Fibroblast of the aortic adventitia (primary cell): ENCODE measurements at places on chromosomes 11 and 22.

DNA sequence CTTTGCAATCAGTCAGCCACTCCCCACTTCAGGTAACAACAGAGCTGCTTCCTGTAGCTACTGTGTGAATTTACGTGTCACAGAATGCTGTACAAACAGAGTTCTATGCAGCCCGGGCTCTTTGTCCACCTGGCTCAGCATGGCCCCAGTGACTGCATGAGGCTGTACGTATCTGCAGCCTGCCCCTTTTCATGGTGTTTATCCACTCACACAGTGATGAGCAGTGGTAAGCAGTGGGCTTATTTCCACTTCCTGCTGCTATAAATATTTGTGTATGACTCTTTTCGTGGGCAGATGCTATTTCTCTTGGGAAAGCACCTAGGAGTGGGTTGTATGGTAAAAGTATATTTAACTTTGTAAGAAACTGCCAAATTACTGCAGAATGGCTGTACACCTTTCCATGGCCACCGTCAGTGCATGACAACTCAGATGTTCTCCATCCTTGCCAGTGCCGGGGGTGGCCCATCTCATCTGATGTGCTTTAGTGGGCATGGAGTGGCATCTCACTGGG, 43.3 kb downstream of the MYEOV start:
- DNase-seq, result peak; percentile 34

GRCh38 chr11:88536616-88537265, 199.2 kb upstream of the CTSC start:
- DNase-seq, result no peak

DNA sequence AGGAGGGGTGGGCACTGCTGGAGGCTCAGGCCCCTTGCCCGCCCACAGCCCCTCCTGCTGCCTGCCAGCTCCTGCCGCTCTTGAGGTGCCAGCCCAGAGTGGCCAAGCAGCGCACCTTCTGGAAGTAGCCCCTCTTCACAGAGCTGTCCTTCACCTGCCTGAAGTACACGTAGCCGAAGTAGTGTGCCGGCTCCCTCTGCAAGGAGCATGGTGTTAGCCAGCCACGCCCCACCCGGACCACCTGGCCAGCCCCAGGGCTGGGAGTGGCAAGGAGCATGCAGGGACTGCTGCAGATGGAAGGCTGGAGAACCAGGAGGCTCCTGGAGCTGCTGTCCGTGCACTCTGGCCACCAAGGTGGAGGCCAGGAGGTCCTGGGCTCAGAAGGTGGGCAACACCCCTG, 9.6 kb downstream of the DENND6B start:
- DNase-seq, result no peak

DNA sequence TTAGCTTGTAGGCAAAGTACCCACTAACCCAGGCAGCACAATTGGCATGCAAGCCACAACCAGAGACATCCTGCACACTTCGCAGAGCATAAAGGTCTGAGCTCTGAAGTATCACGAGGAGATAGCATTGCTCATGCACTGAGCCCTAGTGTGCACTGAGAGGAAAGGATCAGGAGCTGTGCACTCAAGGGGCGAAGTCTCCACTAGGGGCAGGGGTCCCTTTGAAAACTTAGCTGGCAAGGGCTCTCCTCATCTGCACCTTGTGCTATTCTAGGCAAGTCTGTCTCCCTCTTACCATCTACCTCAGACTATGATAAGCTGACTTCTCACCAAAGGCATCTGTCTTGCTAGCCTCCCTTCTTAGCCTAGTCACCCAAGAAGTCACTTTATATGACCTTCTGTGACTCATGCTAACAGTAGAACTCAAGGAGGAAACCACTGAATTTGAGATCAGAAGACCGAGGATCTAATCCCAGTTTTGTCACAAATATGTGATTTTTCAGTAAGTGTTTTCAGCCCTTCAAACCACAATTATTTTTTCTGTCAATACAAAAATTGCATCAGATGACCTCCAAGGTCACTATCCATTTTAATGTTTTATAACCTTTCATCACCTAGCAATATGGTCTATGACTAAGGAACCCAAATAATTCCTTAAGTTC, 1078.0 kb downstream of the NTM start:
- DNase-seq, result no peak

DNA sequence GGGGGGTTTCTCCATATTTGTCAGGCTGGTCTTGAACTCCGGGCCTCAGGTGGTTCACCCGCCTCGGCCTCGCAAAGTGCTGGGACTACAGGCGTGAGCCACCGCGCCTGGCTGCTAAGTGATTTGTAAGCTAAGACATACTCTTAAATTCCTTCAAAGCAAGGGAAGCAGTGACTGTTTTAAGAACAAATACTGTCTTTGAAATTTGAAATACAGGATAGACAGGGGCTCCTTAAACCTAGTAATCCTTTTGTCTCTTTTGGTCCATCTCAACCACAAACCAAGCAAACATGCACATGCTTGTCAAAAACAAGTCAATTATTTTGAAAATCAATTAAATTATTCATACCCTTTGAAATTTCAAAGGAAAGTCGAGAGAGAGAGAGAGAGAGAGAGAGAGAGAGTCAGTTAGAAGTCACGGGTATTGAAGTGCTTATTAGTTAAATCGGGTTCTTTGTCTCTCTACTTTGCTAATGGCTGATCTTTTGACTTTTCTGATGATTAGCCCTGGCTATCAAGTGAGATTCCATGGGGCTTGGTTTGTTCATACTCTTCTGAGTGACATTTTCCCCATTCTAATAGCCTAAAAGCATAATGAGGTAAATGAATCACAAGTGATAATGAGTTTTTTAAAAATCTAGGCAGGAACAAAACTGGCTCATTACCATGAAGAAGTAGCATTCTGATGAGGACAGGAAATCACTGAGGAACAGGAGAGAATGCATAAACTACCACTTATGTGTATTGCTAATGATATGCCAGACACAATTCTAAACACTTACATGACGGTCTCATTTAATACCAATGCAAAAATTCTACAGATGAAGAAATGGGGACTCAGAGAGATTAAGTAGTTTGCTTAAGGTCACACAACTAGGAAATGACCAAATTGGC, 48.0 kb downstream of the MCHR1 start:
- no peak for DNase-seq

GRCh38 chr11:10858439-10859325, 829 bp upstream of the ZBED5 start:
- DNase-seq, result peak; percentile 51

DNA sequence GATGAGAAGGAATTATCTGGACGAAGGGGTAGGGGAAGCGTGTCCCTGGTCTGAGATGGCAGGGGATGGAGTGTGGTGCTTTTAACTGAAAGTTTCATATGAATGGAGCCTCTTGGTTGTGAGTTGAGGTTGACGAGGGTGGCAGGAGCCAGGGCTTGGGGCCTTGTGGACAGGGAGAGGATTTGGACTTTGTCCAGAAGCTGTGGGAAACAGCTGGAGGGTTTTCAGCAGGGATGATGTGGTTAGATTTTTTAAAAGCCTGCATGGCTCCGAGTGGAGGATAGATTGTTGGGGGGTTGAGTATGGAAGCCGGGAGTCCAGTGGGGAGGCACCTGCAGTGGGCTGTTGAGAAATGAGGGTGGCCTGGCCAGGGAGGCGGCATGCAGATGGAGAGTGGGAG, 24.8 kb downstream of the MYO7A start:
- peak; percentile 31 for DNase-seq

DNA sequence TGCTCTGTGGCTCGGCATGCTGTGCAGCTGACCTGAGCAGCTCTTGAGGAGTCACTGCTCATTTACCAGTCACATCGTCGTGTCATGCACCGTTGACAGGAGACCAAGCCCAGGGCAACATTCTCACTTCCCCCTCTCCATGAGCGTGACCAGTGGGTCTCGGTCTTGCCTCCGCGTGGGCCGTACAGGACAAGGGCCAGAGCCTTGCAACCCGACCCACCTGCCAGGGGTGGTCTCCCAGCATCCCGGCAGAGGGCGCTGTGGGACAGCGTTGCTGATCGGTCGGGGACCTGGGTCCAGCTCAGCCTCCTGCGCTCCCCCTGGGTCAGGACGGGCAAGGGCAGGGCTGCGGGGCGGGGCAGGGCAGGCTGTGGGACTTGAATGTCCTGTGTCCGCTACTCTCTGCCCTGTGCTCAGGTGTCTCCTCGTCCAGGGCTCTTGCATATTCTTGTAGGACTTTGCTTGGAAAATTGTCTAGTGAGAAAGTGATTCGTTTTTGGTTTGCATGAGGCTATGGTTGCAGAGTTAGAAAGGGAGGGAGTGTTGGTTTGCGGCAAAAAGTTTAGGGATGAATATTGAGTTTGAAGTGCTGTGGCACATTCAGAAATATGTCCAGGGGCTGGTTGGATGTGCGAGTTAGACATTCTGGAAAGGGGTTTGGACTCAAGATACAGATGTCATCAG, 16.2 kb downstream of the EIF4G2 start:
- peak; percentile 72 for DNase-seq

GRCh38 chr11:72719144-72719543, 33.1 kb downstream of the ARAP1 start:
- peak; percentile 38 for DNase-seq

GRCh38 chr22:11627798-11628650, 3900.0 kb upstream of the OR11H1 start:
- DNase-seq, result no peak

DNA sequence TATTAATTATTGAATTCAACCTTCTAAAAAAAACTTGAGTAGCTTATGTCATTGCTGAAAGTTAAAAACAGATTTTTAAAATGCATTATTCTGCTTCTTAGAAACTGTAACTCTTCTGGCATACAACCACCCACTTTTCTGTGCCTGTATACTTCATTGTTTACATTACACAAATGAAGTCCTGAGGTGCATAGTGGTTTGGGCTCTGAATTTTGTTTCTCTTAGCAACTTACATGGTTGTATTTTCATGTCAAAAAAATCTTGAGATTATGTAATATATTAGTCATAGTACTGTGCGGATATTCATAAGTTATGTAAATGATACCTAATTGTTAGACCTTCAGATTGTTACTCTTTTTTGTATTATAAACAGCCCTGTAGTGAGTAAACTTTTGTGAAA, 12.2 kb downstream of the SC5D start:
- DNase-seq, result no peak

DNA sequence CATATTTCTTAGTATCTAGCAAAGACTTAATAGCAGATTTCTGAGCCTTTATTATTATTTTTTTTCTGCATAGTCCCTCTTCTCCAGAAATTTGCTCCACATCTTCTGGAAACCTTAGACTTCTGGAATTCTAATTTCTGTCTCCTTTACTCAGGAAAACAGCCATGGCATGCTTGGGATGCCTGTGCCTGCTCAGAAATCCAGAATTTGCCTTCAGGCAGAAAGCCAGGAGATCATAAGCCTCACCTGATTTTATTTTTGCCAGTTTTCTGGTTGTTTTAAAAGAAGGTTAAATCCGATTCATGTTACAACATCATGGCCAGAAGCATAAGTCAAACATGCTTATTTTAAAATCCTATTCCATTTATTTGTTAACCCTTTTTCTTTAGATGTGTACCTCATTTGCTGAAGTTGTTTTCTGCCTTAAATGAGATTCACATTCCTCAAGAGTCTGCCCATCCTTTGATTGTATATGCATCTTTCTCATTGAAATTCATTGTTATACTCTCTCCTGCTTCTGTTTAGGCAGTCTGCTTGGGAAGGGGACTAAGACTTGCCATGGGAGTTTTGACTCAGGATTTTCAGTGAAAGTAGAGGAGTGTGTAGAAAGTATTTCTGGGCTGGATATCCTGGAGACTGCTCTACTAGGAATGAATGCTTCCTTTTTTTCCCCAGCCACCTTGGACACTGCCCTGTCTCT, 37.1 kb downstream of the SIK2 start:
- peak; percentile 27 for DNase-seq

DNA sequence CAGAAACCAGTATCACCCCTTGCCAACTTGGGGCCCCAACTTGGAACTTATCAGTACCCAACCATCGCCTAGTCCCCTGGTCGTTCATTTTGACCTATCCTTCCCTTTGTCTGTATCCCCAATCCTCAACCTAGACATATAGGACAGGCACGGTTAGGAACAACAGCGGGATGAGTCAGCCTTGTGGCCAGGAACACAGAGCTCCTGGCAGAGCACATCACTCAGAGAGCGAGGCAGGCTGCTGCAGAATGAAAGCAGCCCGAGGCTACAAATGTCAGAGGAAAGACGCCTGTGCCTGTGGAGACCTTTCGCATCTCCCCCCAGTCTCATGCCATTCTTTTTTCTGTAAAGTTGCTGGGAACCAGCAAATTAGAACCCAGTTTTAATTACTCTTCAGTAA, 14.6 kb downstream of the DKK3 start:
- peak; percentile 61 for DNase-seq

DNA sequence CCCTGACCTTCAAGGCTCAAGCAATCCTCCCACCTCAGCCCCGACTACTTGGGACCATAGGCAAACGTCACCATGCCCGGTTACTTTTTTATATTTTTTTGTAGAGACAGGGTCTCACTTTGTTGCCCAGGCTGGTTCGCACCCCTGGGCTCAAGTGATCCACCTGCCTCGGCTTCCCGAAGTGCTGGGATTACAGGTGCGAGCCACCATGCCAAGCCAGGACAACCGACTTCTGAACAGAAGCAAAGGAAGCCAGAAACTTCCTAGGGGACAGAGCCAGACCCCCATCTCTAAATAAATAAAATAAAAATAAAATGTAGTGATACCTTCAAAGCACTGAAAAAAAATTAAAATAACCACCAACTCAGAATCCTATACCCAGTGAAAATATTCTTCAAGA, 26.4 kb downstream of the C11orf58 start:
- no peak for DNase-seq

GRCh38 chr11:67290801-67291200, 1.7 kb downstream of the ANKRD13D start:
- peak; percentile 90 for DNase-seq

GRCh38 chr11:57325735-57326048, 940 bp upstream of the TNKS1BP1 start:
- DNase-seq, result no peak

- no peak for DNase-seq
These were observed 87.2 kb downstream of the C11orf91 start for GRCh38 chr11:33613404-33613803.

DNA sequence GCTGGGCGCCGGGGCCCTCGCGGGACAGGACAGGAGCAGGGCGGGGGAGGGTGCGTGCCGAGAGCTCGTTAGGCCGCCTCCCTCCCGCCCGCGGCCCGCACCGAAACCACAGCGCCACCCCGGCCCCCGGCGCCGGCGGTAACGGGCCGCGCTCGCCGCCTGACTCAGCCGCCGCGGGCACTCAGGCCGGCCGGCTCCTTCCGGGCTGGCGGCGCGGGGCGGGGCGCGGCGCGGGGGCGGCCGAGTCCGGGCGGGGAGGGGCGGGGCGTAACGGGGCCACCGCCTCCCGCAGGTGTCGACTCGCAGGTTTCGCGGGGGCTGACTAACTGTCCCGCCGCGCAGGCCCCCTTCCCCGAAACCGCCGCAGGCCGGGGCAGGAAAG, at the start of gene AP5B1:
Gene AP5B1, minus strand, starts transcription at position 207 of the 382 bp plus-strand sequence. CDS start 385 bp downstream, outside the sequence.
- DNase-seq, result peak; percentile 26
